ENCODE measurements at places on chromosomes 2 and 18.

GRCh38 chr2:159613651-159614285, 2.6 kb downstream of the BAZ2B start:
- DNase-seq, result no peak

DNA sequence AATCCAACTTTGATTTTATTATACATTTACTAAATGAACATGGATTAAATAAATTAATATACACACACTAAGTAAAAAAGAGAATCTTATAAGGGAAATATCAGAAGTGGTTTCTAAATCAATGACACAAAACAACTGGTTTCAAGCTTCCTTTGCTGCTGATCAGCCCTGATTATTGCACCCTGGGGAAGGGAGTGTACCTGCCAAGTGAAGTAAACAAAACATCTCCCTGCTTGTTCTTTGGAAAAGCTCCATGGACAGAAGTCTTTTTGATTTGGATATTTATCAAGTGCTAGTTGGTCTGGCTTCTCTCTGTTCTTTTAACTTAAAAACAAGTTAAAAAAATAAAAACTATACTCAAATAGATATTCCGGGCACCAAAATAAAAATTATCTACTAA, 190.1 kb downstream of the PDE11A start:
- no peak for DNase-seq

DNA sequence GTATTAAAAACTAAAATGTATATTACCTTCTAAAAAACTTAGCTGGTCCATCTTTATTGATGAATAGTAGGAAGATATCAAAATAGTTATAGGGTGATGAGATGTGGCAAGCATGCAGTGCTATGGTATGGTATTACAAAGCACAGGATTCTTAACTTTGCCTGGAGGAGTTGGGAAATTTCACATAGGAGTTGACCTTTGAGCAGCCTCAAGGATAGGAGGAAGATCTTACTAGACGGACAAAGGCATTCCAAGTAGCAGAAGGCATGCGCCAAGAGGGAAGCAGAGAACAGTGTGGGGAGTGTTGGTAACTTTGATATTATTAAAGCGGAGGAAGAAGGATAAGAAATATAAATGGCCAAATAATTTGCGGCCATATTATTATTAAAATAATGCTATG, 60.0 kb downstream of the TTC21B start:
- no peak for DNase-seq

- no peak for DNase-seq
Observed at GRCh38 chr2:80499095-80499494, 194.5 kb upstream of the LRRTM1 start.

- DNase-seq, result peak; percentile 86
Observed at GRCh38 chr2:130819608-130820278, 17.0 kb upstream of the ARHGEF4 start.

DNA sequence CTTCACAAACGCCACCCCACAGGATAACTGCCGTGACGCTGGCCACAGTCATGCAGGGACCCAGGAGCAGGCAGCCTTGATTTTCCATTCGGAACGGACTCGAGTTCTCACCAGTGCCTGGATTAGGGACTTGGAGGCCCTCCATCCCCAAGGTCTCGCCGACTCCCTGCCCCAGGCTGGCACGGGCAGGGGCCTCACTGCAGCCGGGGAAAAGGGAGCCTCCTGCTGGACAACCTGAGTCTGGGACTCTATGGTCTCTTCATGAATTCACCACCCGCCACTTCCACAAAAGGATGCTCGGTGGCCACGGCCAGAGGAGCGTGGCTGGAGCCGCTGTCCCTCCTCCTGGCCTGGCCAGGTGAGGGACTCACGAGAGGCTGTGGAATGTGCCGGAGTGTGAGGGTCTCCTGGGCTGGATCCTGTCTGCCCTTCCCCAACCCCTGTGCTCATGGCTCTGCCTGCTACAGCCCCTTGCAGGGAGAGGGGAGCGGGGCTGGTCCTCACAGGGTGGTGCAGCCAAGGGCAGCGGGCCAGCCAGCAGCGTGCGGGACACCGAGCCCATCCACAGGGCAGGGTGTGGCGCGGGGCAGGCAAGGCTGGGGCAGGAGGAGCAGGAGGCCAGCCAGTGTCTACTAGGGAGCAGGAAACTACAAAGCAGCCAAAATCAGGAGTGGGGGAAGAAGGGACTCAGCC, 42.3 kb downstream of the AQP12A start:
- peak; percentile 79 for DNase-seq

DNA sequence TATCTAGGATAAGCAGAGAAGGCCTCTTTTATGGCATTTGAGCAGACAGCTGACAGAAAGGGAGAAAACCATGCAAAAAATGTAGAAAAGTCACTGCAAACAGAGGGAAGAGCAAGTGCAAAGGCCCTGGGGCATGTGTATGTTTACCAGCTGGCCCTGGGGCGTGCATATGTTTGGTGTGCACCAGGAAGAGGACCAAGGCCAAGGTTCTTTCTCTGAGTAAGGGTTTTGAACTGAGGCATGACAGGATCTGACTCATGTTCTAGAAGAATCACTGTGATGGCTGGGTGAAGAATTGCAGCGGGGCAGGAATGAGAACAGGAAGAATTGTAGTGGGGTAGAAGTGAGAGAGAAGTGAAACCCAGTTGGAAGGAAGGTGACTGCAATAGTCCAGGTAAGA, 69.6 kb downstream of the STEAP3 start:
- DNase-seq, result no peak

- peak; percentile 60 for DNase-seq
Observed at GRCh38 chr2:12718015-12718671, 1.4 kb downstream of the TRIB2 start.

GRCh38 chr2:43515807-43516497, 79.9 kb downstream of the THADA start:
- DNase-seq, result no peak

GRCh38 chr2:162720559-162721271, 117.9 kb downstream of the KCNH7 start:
- no peak for DNase-seq

GRCh38 chr2:140759426-140760156, 1371.2 kb downstream of the LRP1B start:
- no peak for DNase-seq

- peak; percentile 81 for DNase-seq
Observed at GRCh38 chr18:49613141-49613640, 51.3 kb downstream of the LIPG start.

DNA sequence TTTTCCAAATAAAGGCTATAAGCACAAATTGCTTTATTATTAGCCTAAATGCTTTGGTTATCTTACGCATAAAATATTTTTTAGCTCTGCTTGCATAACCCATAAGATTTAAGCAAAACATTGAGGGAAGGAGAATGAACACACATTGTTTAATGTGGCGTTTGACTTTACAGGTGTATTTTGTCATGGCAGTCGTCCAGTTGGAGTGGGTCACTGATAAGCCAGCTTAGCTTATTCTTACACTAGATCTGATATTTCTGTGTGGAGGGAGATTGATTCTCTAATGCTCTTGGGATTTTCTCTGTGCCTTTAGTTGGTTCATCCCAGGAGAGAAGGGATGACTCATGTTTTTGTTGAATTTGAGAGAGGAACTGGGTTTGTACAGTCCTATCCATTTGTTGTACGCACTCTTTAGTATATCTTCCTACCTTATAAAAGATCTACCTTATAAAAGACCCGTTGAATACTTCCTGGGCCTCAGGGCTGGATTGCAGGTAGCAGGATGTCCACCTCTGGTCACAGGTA, 47.5 kb upstream of the ACYP2 start:
- DNase-seq, result no peak

- peak; percentile 20 for DNase-seq
Observed at GRCh38 chr2:52976143-52976949, 791.3 kb upstream of the CHAC2 start.

- DNase-seq, result no peak
Observed at GRCh38 chr2:143158551-143159485, 29.6 kb downstream of the ARHGAP15 start.

- DNase-seq, result no peak
Observed at GRCh38 chr2:34143149-34143548, 544.0 kb upstream of the FAM98A start.

GRCh38 chr2:153986488-153987229, 114.9 kb downstream of the GALNT13 start:
- no peak for DNase-seq

DNA sequence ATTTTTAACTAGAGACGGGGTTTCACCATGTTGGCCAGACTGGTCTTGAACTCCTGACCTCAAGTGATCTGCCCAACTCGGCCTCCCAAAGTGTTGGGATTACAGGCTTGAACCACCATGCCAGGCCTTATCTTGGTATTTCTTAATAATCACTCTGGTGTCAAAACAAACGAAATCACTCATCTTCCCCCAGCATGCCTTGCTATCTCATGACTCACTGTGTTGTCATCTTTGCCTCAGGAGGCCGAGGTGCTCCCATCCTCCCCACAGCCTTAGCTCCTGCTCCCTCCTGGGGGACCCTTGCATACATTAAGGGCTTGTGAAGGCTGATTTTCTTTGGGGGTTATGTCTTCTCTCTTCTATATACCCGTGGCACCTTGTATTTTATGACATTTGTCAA, 250.1 kb upstream of the DPP10 start:
- DNase-seq, result no peak

DNA sequence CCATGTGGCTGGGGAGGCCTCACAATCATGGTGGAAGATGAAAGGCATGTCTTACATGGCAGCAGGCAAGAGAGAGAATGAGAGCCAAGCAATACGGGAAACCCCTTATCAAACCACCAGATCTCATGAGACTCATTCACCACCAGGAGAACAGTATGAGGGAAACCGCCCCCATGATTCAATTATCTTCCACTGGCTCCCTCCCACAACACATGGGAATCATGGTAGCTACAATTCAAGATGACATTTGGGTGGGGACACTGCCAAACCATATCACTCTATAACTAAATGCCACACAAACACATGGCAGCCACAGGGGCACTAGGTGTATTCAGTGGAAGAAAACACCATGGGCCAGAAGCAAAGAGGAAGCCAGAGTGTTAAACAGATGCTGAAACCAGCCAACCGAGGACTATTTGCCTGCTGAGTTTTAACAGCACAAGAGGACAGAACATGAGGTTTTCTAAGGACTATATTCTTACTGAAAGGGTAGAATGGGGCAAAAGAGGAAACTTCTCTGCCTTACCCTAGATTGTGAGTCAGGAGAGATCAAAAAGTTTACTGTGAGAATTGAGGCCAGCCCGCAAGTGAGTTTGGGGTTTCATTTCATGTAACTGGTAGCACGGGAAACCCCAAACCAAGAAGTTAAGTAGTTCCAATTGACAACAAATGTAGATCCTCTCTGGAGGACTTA, 49.2 kb downstream of the SIGLEC15 start:
- no peak for DNase-seq

- no peak for DNase-seq
Observed at GRCh38 chr2:240988146-240988545, 10.3 kb upstream of the SNED1 start.

DNA sequence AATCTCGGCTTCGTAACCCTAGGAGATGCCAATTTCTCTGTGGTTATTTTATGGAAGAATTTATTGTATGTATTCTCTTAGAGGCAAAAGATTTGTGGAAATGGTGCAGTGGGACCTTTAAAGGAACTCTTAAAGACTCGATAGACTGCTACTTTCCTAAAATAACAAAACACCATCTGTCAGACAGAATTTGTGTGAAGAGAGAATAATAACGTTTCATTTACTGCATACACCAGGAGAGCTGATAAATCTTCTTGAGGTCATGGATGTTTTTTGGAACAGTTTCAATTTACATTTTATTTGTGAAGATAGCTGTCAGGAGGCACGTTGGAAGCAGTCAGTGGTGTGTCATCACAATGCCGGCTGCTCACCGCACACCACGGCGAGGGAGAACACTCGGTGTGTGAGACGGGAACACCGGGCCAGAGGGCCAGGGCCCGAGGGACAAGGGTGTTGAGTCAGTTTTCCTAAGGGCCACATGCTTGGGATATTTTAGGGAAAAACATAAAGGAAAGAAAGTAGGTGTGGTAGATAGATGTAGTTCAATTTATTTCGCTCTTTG, 1681.0 kb upstream of the DDX18 start:
- DNase-seq, result no peak

DNA sequence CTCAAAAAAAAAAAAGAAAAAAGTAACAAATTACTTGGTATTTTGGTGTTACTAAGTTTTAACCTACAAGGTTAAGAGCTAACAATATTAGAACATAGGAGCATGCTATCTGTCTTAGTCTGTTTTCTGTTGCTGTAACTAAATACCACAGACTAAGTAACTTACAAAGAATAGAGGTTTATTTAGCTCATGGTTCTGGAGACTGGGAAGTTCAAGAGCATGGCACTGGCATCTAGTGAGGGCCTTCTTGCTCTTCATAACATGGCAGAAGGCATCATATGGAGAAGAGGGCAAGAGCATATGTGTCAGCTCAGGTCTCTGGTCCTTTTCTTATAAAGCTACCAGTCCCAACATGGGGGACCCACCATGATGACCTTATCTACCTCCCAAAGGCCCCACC, 36.5 kb downstream of the SMARCAL1 start:
- no peak for DNase-seq

DNA sequence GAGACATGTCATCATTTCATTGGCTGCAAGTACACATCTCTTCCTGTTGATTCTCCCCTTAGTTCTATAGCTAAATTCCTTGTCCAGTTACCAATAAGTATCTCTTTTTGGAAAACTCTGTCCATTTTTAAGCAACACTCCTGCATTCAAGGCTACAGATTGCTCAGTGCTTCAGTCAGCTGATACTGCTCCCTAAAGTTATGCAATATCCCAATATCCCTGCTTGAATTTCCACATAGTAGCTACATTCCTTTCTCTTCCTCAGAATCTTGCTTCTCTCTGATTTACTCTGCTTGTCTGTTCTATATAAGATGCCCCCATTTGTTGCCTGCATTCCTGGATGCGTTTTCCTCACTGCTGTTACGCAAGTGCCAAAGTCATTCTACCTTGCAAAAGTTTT, 109.8 kb downstream of the PARD3B start:
- no peak for DNase-seq

GRCh38 chr2:33363325-33364298, 112.8 kb upstream of the RASGRP3 start:
- no peak for DNase-seq

DNA sequence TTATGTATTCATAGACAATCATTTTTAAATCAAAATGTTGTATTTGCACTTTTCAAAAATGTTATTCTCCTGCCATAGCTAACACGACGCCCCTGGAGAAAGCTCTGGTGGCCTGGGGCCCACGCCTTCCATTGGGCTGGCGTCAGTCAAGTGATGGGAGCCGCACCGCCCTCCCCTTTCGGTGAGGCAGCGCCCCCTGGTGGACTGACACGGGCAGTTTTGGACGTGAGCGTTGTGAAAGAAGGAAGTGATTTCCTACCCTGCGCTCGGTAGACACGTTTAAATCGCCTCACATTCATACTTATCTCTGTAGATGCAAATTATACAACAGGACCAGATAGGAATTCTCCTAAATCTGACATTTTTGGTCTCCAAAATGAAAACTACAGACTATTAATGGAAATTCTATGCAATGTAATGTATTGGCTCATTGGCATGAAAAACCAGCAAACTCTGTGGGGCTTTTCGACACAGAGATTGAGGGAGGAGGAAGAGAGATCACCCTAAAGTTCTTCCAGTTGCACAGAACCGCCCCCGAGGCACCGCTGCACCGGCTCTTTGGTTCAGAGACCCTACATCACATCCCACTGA, 326.2 kb upstream of the SOX11 start:
- DNase-seq, result peak; percentile 85

GRCh38 chr2:61380056-61380881, 90.6 kb downstream of the USP34 start:
- DNase-seq, result no peak

Measured in H7 (cell line).